ENCODE measurements at places on chromosomes 13 and 19.
A peak's percentile ranks its signal among the peaks of the same experiment; 100 is the strongest.

GRCh38 chr13:26971990-26972887 is 199.4 kb downstream of the USP12 start:
- peak; percentile 53 for DNase-seq

GRCh38 chr19:651991-652390 is 11.0 kb downstream of the RNF126 start:
- DNase-seq = no peak

DNA sequence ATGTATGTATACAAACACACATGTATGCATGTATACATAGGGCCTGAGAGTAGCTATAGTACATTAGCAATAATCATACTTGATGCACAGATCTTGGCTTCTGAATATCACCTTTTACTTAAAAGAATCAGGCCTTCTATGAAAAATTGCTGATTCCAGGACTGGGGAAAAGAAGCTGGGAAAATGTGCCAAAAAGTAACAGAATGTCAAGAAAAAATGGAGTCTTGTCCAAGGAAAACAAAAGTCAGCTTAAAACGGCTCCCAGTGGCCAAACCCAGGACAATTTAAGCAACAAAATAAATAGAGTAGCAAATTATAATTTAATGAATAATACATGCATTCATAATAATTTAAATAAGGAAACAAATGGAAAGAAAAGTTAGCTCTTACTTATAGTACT is 2104.9 kb downstream of the PCDH9 start:
- DNase-seq = no peak

DNA sequence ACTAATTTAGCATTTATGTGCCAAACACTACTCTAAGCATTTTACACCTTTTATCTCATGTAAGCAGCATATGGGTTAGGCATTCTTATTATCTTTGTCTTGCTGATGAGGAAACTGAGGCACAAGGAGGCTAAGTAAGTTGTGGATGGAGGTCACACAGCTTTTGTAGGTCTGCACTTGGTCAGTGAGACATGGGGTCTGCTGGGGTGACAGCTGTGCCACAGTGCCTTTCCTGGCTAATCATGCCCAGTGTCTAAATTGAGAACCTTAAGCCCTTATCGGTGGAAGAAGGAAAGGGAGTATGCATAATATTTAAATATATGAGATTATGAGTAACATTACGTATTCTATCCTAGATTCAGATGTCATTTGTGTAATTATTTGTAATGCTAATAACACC is 226.2 kb downstream of the GGACT start:
- no peak for DNase-seq

DNA sequence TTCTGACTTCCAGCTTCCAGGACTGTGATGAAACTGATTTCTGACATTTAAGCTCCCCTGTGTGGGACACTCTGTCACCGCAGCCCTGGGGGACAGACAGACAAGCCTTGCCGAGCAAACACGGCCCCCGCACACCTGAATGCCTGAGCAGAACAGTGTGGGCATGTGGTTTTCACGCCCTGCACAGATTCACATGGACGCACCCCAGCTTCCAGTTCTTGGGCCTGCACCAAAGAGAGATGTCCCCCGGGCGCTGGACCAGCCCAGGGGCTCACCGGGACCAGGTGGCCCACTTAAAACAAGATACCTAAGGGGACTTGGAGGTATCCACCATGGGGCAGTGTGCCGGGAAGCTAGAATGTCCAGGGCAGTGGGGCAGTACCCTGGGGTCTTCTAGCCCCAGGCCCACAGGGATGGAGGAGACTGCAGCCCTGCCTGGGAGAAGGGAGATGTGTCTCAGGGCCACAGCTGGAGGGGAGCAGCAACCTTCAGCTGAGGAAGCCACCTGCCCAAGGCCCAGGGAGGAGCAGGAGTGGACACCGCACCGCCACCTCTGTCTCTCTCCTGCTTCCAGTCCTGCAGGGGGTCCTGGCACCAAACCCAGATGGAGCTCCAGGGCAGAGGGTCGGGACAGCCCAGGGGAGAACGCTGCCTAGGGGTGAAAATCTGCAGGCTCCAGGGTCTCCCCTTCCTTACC is 50.5 kb downstream of the SOX1 start:
- no peak for DNase-seq

DNA sequence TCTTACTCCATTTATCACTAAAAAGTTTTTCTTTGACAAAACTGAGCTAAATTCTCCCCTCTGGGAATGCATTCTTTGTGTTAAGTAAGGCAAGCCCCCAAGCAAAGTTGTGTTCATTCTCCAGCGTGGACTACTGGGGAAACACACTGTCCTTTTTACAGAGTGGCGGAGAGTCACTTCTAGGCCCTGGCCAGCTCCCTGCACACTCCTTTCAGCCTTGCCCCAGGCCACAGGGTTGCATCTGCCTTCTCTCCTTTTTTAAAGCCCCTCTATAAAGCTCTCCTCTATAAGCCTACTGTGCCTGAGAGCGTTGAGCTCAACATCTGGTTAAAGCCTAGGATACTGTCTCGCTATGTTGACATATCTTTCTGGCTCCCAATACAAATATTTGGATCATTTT is 803.4 kb downstream of the PCDH17 start:
- no peak for DNase-seq

- DNase-seq = peak; percentile 84
Observed at GRCh38 chr13:92187378-92187989, 789.1 kb downstream of the GPC5 start.

GRCh38 chr13:93865235-93865634 is 614.2 kb downstream of the DCT start:
- DNase-seq = no peak

DNA sequence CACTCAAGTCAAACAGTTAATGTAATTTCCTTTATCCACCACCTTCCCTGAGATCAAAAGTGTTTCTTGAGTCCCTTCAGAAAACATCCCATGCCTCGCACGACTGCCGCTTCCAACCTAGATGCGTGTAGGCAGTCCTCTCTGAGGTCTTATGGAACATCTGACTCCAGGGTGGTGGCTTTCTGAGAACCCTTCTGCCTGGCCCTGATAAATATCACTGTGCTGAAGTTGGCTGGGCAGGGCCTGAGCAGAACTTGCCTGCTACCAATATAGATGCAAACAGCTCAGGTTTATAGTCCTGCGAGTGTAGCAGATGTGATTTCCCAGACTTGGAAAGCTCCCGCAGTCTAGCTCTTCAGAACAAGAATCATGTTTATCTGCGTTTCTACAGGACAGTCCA is 61.1 kb upstream of the GPR12 start:
- DNase-seq = no peak

GRCh38 chr13:112244061-112244460 is 132.1 kb upstream of the SPACA7 start:
- DNase-seq = no peak

DNA sequence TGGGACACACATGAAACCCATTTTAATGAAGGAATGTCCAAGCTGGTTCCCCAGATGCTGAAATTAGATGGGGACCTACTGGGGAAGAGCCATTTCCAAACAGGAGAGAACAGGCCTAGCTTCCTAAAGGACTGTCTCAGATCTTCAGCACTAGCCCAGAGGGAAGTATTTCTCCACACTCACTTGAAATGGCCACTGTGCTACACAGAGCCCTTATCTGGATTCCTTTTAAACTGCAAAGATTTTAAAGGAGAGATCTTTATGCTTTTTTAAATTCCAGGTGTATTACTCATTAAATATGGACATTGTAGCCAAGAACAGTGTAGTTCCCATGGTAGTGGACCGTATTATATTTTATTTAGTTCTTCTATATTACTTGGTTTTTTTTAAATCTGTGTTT is 255.3 kb downstream of the SHISA2 start:
- DNase-seq = no peak

- no peak for DNase-seq
Observed at GRCh38 chr13:102856557-102856956, 10.7 kb downstream of the ERCC5 start.

DNA sequence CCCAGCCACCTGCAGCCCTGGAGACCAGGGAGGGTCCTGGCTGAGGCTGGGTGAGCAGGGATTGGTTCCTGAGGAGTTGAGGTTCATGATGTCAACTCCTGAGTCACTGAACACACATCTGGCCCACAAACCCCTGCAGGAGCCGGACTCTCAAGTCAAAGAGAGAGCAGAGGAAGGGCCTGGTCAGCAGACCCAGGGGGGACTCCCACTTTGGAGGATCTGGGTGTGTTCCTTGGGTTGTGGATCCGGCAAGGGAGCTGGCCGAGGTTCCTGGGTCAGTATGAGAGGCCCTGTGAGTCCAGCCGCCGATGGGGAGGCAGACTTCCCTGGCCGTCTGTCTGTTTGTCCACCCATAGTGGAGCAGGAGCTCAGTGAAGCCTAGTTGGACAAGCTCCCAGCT is 4.0 kb downstream of the SLC7A10 start:
- DNase-seq = no peak

GRCh38 chr19:8569066-8569771 is 8.0 kb downstream of the MYO1F start:
- DNase-seq = no peak

DNA sequence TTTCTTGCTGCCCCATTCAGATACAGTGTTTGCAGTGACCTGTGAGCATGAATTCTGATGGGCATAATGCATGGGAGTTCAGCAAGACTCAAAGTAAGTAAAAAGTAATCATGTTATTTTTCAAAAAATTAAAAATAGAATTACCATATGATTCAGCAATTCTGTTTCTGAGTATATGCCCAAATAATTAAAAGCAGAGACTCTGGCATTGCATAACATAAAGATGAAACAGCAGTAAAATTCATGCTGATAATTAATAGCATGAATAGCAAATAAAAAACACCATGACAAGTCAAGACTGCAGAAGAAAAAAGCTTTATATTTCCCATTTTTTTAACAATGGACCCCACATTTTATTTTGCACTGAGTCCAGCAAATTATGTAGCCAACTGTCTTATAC is 21.3 kb downstream of the RNF6 start:
- DNase-seq = no peak

DNA sequence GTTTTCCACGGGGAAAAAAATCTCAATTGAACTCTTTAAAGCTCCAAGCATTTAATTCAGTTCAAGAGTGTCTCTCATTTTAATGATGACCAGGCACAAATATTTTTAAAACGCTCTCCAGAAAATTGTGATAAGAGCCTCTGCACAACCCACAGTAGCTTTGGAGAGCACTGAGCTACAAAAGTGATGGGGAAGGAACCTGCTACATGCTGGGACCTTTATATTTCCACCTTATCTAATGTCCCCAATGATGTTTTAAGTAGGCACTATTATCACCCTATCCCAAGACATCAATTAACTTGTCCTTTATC is 14.1 kb upstream of the CEACAM6 start:
- no peak for DNase-seq

- DNase-seq = no peak
Observed at GRCh38 chr19:44813070-44813840, 4.4 kb downstream of the BCAM start.

DNA sequence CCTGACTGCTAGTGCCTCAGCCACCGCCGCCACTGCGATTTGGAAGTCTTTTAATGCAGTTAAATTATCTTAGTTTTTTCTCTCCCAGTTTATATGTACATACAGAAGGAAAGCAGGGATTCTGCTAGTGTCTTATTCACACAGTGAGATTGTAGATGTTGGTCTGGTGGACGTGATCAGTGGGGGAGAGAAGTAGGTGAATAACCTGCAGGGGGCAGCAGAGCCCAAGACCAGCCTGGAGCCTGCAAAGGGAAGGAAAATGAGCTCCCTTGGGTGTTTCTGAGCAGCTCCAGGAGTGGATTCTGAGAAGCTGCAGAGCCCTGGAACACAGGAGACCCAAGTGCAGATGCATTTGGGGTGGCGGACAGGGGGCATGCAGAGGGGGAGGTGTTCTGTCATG is 26.3 kb downstream of the ZNF844 start:
- DNase-seq = peak; percentile 67

DNA sequence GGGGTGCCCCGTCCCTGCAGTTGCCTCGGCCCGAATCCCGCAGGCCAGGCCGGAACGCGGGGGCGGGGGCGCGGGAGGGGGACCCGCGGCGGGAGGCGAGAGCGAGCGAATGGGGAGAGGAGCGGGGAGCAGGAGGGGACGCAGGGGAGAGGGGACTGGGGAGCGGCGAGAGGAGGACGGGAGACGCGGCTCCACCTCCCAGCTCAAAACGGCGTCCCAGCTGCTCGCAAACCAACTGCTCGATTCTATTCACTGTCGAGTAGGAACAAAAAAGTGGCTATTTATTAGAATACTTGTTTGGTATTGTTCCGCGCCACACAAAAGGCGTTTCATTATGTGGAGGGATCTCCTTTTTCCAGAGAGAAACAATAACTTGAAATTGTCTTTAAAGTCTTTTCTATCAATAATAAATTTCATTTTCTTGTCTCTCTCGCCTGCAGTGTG is 10.6 kb upstream of the SOX1 start:
- no peak for DNase-seq

GRCh38 chr13:46992383-46992952 is 95.6 kb upstream of the HTR2A start:
- DNase-seq = peak; percentile 64

DNA sequence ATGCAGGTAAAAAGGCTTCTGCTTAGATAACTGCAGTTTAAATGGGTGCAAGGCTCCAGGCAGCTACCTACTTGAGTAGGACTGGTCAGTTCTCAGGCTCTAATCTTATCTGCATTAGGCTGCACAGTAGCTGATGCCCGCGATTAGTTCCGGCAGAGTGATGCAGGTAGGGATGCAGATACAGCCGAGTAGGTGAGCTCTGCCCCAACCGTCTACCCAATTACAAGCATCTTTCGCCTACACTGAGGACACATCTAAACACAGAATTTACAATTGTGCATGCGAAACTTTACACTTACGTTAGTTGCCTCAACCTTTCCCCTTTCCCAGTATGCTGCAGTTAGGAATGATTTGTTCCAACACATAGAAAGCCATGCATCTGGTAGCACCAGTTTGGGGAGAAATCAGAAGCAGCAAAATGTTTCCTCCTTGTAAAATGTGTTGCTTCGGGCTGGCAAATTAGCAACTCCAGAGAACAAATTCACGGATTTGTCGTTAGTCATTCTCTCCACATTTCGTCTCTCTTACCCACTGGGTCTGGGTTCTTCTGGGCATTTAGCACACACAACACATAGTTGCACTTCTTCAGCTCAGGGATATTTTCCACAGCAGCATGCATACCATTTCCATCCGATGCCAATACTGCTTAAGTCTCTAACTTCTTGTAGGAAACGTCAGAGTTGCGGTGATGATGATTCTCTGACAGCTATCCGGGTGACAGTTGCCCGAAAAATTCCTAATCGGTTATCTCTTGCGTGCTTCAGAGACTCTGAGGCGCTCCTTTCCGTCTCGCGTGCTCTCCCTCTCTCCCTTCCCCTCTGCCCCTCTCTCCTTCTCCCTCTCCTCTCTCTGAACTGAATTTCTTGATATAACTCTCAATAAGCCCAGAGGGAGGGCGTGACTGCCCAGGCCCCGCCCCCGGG is at the start of gene PCDH9:
Gene PCDH9, minus strand, starts transcription at position 856 of the 923 bp plus-strand sequence. CDS start 1,896 bp downstream, outside the sequence.
- DNase-seq = peak; percentile 35

GRCh38 chr13:109494925-109495369 is 291.4 kb downstream of the IRS2 start:
- no peak for DNase-seq

- DNase-seq = peak; percentile 51
Observed at GRCh38 chr19:6424195-6424938, at the start of gene KHSRP. Gene KHSRP (minus strand): TSS chr19:6424811. CDS start chr19:6424701, 110 bp downstream.
